ENCODE measurements at places on chromosomes 4 and X.

DNA sequence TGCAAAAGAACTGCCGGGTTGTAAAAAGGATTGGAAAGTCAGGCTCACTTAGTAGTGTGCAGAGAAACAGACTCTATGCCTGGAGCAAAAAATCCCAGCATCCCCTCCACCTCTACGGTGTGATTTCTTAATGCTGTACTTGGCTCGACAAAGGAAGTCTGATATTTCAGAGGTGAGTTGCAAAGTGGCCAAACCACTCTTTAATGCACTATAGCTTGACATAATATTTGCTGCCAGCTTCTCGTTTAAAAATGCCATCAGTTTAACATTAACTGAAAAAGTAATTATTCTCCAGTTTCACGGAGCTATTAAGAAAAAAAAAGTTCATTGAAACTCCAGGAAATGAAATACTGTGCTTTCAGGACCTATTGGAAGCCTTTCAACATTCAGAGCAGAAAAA is 448.3 kb upstream of the ZFP42 start:
- DNase-seq: no peak

GRCh38 chrX:17710871-17711301 is 26.4 kb upstream of the SCML1 start:
- DNase-seq: no peak

- DNase-seq: no peak
Observed at GRCh38 chrX:80285131-80285773, 135.0 kb upstream of the TENT5D start.

GRCh38 chr4:47668810-47669408 is 169.0 kb downstream of the CORIN start:
- DNase-seq: no peak

DNA sequence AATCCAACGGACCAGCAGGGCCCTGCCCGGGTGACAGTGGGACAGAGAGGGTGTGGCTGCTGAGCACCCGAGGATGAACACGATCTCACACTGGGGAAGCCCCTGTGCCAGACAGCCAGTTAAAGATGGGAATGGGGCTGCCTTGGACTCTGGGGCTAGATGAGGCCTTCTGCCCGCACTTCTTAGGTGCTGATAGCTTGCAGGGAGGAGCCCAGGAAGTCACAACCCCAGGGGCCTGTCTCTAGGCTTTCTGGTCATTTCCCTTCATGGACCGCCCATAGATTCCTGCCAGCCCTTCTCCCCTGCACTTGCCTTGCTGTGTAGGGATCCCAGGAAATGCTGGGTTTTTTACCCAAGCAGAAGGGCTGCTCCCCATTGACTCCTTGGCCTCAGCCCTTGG is 6.2 kb downstream of the ZNF275 start:
- DNase-seq: no peak

DNA sequence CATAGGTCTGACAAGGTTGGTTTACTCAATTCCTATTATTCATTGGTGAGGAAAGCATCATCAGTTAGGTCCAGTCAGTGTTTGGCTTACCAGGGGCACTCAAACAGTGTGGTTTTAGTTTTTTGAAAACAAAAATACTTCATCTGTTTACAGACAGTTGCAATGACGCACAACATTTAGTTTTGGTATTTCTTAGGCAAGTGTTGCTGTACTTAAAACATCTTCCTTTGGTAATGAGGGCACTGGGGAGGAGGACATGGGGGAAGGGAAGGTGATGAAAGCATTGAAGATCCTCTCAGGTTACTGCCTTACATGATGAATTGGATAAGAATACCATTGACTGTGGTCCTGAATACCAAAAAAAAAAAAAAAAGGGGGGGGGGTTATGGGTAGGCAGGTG is 93.7 kb upstream of the MAOA start:
- no peak for DNase-seq
